ENCODE measurements at places on chromosomes 3 and 15.

DNA sequence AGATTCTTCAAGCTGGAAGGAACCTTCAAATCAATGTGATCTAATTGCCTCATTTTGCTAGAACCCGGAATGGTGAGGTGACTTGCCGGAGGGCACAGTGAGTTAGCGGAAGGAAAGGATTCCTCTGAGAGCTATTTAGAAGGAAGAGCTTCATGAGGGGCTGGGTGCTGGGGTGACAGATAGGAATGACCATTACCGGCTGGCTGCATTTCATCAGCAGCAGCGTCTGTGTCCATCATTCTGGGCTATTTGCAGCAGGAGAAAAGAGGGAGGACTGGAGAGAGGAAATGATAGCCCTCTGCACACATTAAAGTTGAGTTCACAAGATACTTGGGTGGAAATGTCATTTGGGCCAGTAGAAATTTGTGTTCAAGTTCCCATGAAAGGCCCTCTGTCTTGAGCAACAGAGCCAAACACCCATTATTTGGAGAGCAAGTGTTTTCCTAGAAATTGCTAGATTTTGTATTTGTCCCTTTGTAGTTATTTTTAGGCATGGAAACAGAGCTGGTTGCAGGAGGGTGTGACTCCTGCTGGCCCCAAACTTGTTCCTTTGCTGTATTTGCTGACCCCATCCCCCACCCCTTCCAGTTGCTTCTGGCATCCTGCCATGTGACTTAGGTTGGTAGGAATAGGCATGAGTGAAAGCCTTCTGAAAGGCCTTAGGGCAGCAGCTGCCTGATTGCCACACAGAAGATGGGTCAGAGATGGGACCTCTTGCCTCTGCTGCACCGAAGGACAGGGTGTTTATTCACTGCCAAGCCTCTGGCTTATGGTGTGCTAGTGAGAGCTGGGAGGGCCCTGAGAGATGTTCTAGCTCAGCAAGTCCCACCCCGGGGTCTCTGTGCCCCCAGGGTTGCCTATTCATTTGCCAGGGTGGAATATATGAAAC lies 87.5 kb upstream of the PLXNA1 start:
- DNase-seq = no peak

- peak; percentile 86 for DNase-seq
These were observed at the start of gene ANXA2 for GRCh38 chr15:60397772-60398445. ANXA2 (minus strand) TSS chr15:60397986; CDS start chr15:60386075, 11,911 bp downstream.

- DNase-seq = no peak
These were observed 27.9 kb upstream of the SV2B start for GRCh38 chr15:91072161-91072560.

DNA sequence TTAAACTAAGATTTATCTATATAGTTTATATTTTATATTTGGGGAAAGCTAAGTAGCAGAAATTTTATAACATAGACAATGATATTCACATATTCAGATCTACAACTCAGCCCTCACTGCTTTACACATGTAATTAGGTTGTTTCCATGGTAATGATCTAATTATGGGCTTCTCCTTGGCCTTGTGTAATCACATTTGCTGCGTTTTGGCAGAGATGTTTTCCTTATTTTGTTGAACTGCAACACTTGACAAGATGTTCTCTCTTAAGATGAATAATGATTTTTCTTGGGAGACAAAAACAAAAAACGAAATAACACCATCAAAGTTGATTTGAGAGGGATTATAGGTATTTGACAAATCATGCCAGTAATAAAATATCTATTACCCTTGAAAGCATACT lies 635.6 kb upstream of the TBL1XR1 start:
- no peak for DNase-seq

GRCh38 chr3:104519468-104520227 lies 847.1 kb upstream of the ALCAM start:
- no peak for DNase-seq

DNA sequence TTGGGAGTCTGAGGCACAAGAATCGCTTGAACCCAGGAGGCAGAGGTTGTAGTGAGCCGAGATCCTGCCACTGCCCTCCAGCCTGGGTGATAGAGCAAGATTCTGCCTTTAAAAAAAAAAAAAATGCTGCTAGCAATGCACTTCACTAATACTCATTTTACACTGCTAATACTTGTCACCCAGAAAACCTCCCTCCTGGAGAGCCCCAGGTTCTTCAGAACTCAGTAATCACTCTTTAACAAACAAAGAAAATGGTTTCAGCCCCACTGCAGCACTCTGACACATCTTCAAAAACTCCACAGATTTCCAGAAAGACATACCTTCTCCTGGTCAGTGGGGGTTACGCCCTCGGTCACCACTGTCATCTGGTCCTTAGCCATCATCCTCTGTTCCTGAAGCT lies 366.7 kb downstream of the SHQ1 start:
- DNase-seq = no peak

DNA sequence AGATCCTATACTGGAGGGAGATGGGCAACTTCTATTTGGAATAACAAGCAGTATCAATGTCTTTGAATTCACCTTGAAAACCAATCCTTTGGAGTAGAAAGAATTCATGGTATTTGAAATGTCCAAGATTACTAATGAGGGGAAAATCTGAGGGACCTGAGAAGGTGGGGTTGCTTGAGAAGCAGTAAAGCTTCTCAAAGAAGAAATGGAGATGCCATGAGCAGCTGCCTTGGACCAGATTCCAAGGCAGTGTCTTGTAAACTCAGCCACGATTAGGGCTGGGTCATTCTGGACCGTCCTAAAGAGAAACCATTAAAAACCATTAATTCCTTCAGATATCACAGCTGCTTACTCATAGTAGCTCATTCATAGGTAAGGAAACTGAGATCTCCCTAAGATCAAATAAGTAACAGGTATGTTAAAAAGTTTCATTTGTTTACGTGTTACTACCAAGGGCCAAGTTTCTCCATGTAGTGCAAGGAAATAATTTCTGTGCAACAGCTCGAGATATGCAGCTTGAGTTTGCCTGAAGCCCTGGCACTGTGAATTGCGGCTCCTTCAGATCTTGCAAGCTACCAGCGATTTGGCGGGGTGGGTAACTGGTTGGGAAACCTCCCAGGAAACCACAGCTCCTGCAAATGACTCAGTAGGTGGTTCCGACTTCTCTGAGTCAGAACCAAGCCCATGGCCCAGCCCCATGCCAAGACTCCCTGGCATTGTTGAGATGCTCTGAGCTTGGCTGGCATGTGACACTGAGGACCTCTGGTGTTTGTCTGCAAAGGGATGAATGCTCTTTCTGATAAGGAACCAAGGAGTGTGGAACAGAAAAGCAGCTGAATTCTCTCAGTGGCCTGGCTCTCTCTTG lies 296.8 kb downstream of the RORA start:
- DNase-seq = peak; percentile 74

GRCh38 chr3:122235147-122235546 lies 51.7 kb downstream of the CASR start:
- no peak for DNase-seq

DNA sequence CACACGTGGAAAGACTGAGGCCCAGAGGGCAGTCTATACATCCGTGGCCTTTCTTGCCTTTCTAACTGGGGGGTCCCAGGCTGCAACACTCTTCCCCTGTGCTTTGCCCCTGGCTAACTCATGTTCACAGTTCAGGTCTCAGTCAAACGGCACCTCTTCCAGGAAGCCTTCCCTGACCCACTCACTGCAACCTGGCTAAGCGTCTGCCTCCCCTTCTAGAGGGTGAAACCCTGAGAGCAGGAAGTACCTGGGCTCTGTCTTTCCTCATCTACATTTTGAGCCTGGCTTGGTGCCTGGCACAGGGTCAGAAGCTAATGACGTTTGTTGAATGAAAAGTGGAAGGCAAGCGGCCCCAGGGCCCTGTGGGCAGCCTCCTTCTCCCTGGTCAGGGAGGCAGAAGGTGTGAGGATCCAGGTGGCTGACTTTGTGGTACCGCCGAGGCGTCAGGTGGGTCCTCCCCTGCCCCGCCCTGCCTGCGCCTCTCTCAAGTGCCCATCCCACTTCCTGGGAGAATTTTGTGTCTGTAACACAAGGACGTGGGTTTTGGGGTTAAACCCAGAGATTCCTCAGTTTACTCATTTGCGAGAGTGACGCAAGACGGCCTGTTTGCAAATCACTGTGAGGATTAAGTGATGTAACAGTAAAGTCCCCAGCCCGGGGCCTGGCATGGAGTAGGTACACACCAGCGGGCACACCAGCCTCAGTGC lies 32.1 kb downstream of the DNASE1L3 start:
- DNase-seq = no peak
